ENCODE measurements at places on chromosomes 5 and 9.

- DNase-seq: no peak
Observed at GRCh38 chr9:34741628-34742027, 31.7 kb upstream of the CCL21 start.

- DNase-seq: no peak
Observed at GRCh38 chr9:80378669-80379293, 807.0 kb downstream of the TLE4 start.

DNA sequence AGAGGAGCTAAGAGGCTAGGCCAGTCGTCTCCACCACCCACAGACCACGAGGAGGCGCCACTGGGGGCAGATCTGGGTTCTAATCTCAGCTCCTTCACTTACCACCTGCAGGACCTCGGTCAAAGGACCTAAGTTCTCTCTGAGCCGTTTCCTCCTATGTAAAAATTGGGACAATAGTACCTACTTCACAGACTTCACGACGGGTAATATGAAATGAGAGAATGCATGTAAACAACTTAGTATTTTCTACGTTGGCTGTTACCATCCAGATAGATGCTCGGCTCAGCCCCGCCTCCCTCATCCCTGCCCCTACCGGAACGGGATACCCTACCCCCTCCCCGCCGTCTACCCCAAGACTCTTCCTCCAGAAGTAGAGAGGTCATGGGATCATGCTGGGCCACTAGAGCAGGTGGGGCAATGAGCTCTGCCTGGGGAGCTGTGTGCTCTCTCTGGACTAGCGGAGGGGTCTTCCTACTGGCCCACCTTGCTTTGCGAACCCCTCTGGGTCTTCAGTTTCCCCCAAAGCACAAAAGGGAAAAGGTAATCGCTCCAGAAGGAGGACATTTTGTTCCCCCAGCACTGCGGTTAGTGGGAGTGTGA, 541 bp downstream of the GNPDA1 start:
- no peak for DNase-seq

DNA sequence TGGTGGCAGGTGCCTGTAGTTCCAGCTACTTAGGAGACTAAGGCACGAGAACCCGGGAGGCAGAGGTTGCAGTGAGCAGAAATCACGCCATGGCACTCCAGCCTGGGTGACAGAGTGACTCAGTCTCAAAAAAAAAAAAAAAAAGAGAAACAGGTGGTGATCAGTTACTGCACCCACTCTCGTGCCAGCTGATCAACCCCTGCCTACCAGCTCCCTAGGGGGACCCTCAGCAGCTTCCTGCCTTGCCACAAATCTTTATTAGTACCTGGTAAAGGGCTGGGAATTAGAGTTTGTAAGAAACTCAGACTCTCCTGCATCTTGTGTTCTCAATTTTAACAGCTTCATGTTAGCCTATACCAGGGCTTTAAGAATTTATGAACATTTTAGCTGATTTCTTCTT, 914.9 kb downstream of the EFNA5 start:
- DNase-seq: no peak

DNA sequence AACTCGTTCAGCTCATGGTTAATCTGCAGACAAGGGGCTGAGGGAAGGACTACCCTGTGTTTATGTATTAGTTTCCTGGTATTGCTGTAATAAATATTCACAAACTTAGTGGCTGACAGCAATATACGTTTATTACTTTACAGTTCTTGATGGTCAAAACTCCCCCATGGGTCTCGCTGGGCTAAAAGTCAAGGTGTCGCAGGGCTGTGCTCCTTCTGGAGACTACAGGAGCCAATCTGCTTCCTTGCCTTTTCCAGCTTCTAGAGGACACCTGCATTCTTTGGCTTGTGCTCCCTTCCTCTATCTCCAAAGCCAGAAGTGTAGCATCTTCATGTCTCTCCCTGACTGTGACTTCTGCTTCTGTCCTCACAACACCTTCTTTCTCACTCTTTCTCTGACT, 653.8 kb upstream of the RIOK2 start:
- no peak for DNase-seq

GRCh38 chr5:169301386-169301934, 521 bp upstream of the SLIT3 start:
- no peak for DNase-seq

GRCh38 chr9:109726119-109726518, 53.9 kb upstream of the PALM2AKAP2 start:
- no peak for DNase-seq
